Cardiac fibroblast (primary cell): ENCODE measurements at places on chromosomes 4 and X.

GRCh38 chr4:63556332-63556731, 852.9 kb downstream of the TECRL start:
- no peak for DNase-seq

DNA sequence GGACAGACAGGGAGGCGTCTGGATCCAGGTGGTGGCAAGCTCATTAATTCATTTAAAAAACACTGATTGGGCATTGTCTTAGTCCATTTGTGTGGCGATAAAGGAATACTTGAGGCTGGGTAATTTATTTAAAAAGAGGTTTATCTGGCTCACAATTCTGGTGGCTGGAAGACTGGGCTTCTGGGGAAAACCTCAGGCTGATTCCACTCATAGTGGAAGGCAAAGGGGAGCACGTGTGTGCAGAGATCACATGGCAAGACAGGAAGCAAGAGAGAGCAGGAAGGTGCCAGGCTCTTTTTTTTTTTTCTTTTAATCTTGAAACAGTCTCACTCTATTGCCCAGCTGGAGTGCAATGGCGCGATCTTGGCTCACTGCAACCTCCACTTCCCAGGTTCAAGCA, 100.2 kb upstream of the METTL14 start:
- DNase-seq = no peak

DNA sequence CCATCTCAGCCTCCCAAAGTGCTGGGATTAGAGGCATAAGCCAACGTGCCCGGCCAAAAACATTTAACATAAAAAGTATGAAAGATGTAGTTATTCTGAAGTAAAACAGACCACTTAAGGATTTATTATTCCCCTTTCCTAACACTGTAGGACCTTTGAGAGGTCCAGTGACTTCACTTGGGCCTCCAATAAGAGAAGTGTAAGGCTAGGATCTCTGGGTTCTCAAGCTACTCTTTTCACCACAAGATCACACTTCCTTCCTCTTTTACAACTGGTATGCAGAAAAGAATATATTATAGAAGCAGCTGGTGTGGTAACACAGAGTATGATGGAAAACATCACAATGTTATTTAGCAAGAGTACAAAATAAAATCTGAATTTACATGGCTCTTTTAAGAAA, 30.2 kb upstream of the CCNG2 start:
- no peak for DNase-seq

- DNase-seq = peak; percentile 54
Measured at GRCh38 chr4:26576231-26576739, 7.6 kb upstream of the TBC1D19 start.

DNA sequence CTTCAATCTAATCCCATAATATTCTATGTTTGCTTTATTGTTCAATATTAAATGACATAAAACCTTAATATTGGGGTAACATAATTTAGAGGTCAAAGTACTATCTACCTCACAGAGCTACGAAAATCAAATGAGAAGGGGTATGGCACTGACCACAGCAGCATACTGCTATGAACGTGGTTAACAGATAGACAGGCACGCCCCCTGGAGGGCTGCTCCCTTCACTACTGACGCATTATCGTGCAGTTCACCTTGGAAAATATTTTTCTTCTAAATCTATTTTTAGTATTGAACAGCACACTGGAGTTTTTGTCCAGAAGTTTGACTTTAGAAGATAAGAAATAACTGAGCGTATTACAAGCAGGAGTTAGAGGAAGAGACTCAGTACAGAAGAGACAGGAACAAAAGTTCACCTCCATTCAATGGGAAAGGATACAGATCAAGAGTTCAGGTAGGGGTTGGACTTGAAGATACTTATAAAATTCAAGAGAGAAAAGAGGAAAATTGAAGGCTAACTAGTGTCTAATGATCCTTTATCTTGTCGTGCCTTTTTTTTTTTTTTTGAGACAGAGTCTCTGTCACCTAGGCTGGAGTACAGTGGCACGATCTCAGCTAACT, 22.7 kb downstream of the MAP9 start:
- DNase-seq = peak; percentile 84

GRCh38 chrX:109813236-109813635, 80.2 kb upstream of the ACSL4 start:
- DNase-seq = no peak

DNA sequence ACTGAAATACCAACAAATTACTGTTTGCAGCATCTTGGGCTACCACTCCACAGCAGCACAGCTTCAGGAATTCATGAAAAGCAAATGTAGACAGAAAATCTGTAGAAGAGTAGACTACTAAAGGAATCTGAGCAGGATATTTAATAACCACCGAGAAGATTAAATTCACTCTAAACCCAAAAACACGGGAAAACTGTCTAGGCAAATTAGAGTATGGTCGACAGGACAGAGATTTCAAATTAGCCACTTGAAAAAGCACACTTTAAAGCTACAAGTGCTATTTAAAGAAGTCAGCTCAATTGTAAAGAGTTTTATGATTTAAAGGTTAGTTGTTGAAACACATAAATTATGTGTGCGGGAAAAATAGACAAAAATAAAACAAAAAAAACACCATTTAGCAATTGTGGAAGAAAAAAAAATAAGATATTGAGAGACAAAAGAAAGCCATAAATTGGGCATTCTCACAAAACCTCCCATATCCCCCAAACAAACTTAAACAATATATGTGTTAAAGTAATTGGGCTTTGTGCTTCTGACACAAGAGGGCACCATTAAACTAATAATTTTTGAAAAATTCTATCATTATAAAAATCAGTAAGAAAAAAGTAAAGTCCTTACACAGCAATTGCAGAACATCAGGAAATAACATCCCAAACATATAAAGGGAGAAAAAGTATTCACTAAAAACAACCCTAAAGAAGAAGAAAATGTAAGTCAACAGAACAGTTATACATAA, 880.8 kb downstream of the TECRL start:
- peak; percentile 2 for DNase-seq

GRCh38 chrX:132967049-132967448, 8.6 kb upstream of the HS6ST2 start:
- no peak for DNase-seq

GRCh38 chrX:72268597-72269365, 8.3 kb downstream of the RPS4X start:
- DNase-seq = peak; percentile 76

DNA sequence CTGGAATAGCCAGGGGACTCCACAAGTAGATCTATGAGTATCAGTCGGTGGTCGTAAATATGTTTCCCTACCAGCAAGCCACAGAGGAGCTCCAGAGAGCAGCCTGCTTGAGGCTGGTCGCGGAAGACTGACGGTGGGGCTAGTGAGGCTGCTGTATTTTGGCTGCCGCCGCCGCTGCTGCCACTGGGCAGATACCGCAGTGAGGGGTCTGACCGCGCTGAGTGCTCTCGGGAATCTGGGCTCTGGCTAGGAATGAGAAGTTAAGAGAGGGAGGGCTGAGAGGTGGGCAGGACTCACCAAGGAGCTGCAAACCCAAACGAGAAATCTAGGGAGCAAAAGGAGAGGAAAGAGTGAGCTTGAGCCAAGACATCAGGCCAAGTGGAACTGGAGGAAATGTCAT, at the start of gene EXOC1L:
Gene EXOC1L (plus strand): TSS at position 157 of the 400 bp plus-strand sequence. CDS start 237 bp downstream, at position 394.
- DNase-seq = peak; percentile 33

GRCh38 chr4:145936997-145937901, 1.4 kb downstream of the ZNF827 start:
- DNase-seq = peak; percentile 69

DNA sequence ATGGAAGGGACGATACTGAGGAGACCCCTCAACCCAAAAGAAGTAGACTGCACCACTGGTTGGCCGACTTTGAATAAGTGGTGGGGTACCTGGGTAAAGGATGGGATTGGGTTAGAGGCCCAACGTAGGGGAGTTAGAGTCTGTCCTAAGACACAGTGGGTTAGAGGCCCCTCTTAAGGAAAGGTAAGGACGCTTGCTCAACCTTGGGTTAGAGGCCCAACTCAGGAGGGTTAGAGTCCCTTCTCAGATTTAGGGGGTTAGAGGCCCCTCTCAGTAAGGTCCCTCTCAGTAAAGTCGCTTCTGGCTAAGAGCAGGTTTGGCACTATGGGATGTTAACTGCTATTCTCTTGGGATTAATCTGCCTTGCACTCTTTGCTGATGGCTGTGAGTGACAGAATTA, 81.3 kb downstream of the ACOX3 start:
- DNase-seq = no peak

GRCh38 chr4:123786920-123787319, 390.3 kb downstream of the SPRY1 start:
- peak; percentile 72 for DNase-seq
